ENCODE measurements at places on chromosomes 3 and 15. TPM values are rescaled to one million over a fixed set of nuclear protein-coding genes. Genes with fewer than 3 reads are reported as not detected.

The ERC2 gene
- total RNA-seq = not detected

The FBXO45 gene
- total RNA-seq = 7.1 TPM

The MST1R gene
- total RNA-seq = 5.9 TPM

The SNURF gene
- 5.8 TPM for total RNA-seq

The C3orf85 gene
- not detected for total RNA-seq

The ETFA gene
- total RNA-seq = 89.9 TPM

The RBPMS2 gene
- 3.1 TPM for total RNA-seq

The SSUH2 gene
- 1.9 TPM for total RNA-seq

The CELSR3 gene
- total RNA-seq = 2.2 TPM

The PAK6 gene
- 1.5 TPM for total RNA-seq

The NANOGP8 gene
- total RNA-seq = 1.3 TPM

The CCR1 gene
- 15.9 TPM for total RNA-seq

The DAZL gene
- not detected for total RNA-seq

The CHST2 gene
- 17.3 TPM for total RNA-seq

The CHAC1 gene
- total RNA-seq = 20.8 TPM

The CAMK2N2 gene
- not detected for total RNA-seq

The TBC1D2B gene
- total RNA-seq = 50.3 TPM

The NEK10 gene
- 1.6 TPM for total RNA-seq

The GOLGA6L24 gene
- not detected for total RNA-seq

The POPDC2 gene
- total RNA-seq = 1.6 TPM

The SLCO3A1 gene
- 16.3 TPM for total RNA-seq

The LRRC3B gene
- 0.24 TPM for total RNA-seq

The COLQ gene
- total RNA-seq = 2.5 TPM

The ZIC1 gene
- not detected for total RNA-seq

The SEMA6D gene
- total RNA-seq = 3.4 TPM

The FANCD2OS gene
- total RNA-seq = not detected

The RLBP1 gene
- not detected for total RNA-seq

The CFAP44 gene
- total RNA-seq = 1.6 TPM
